ENCODE measurements at places on chromosomes 6 and 20.

DNA sequence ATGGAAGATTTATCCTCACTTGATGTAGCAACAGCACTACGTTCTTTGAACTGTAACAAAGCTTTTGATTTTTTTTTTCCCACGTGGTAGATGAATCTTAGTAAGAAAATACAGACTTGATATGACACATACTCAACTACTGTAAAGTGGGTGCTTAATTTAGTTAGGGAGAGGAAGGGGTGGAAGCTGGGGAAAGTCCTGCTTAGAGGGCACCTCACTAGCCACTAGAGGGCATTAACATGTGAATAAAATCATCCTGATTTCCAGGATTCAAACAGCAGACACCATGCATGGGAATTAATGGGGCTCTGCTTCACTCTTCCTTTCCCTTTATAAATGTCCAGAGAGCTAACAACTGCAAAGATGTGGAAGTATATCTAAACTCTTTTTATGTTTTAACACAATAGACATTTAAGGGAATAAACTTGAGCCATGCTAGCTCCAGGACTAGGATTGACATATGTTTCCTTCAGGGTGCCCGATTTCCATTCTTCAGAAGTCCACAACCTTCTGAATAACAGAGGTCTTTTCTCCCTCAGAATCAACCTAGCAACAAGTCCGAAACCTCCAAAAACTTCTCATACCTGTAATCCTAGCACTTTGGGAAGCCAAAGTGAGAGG, 250.1 kb downstream of the ATXN1 start:
- DNase-seq = peak; percentile 33

DNA sequence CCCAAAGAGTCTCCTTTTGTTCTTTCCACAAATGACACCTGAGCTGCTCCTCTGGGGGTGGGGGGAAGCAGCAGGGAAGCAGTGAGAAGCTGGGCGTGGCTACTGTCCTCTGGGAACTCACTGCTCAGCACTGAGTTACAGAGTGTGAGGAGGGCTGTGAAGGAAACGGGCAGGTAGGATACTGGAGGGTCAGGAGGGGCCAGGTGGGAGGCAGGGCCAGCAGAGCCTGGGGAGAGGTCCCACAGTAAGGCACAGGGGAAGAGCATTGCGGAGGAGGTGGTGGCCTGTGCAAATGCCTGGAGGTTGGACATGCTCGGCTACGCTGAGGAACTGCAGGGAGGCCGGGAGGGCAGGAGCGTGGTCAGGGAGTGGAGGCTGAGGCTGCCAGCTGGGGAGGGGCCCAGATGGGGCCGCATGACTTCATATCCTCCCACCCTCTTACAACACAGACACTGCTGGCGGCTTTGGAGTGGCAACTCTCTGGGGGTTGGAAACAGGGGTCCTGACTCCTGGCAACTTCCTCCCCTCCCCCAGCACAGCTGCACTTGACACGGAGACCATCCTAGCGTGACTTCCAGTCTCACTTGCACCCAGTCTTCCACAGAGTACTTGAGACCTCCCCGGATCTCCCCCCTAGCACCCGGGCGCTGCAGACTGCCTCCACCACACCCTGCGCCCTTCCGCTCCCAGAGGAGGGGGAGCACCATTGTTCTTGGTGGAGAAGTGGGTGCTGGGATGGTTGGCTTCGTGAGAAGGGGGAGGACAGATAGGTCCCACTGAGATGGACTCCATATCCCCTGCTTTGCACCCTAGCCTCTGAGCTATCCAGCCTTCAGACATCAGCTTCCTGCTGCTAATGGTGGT, 34.2 kb downstream of the RBM38 start:
- no peak for DNase-seq

DNA sequence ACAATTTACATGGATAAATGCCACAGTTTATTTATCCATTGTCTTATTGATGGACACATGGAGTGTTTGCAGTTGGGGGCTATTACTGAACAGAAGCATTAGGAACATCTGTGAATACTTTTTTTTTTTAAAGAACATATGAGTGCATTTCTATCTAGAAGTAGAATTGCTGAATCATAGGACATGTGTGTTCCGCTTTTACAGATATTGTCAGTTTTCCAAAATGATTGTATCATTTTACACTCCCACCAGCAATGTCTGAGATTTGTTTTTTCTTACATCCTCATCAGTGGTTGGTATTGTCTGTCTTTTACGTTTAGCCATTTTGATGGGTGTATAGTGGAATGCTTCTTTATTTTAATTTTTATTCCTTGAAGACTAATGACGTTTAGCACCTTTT, 42.0 kb upstream of the ASIP start:
- DNase-seq = no peak

DNA sequence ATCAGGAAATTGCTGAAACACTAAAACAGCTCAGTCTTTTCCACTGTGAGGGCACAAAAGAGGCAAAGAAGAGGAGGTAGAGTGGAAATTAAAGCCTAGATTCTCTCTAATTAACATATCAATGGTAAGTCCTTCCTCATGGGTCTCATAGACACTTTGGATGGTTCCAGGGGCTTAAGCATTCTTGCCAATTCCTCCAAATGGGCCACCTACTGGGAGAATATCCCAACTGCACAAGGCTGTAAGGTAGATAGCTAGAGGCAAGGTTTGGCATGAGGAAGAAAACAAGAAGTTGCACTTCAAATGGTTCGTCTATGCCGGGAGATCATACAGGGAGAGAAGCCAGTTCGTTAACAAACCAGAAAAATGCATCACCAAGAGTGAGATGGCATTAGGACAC, 107.6 kb upstream of the KHDRBS2 start:
- no peak for DNase-seq

DNA sequence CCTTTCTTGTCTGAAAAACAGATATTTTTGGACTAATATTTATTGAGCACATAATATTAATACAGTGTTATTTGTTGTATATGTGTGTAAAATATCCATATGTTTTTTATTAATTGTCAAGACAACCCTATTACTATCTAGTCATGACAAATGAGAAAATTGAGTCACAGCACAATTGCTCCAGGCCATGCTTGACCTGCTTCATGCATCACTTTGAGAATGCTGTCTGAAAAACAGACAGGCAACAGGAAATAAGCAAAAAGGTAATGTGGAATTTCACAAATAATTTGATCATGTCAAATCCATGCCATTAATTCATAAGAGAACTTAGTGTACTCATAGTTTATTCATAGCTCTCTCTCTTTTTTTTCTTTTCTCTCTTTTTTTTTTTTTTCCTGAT, 246.5 kb downstream of the RIMS1 start:
- no peak for DNase-seq

- DNase-seq = no peak
Observed at GRCh38 chr6:2197177-2197671, 48.2 kb downstream of the GMDS start.

DNA sequence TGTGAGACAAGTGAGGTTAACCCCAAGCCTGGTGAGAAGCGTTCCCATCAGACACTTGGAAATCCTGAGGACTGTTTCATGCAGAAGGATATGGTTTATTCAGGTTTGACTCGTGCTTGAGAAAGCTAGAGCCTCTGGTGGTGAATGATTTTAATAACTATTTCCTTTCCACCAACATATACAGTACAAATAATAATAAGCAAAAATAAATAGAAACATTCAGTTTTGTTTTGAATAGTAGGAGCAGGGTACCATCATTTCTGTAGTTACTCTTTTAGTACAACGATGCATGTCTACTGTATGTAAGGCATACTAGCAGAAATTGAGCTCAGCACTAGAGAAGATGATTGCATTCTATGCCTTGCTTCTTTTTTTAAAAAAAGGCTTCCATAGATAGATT, 33.5 kb downstream of the PLG start:
- no peak for DNase-seq

DNA sequence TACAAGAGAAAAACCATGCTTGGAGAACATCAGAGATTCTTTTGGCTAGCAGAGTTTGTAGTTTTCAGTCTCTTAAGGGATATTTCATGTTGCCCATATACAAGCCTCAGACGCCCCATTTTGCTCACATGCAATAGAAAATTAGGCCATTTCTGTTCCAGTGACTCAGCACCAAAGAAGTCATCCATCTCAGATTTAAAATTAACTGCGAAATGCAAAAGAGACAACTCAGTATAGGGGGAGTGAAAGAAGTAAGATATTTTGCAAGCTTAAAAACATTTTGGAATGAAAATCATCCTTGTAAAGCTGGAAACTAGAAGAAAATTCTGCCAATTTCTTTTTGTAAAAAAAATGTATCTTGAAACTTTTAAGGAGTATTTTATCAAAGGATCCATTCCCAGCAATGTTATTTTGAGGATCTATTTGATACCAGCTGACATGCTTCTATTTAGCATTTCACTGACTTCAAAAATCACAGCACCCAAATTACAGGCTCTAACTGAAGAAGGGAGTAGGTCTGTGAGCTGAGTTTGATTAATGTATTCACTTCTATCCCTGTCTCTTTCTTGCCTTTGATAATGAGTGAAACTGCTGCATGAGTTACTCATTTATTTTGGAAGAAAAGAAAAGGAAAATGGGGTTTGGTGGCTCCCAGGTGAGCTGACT, 223.7 kb upstream of the SULF2 start:
- no peak for DNase-seq

All from D341Med (cell line).